ENCODE measurements at places on chromosomes 2 and 18.

GRCh38 chr2:196277002-196277401 lies 105.6 kb upstream of the STK17B start:
- no peak for DNase-seq

DNA sequence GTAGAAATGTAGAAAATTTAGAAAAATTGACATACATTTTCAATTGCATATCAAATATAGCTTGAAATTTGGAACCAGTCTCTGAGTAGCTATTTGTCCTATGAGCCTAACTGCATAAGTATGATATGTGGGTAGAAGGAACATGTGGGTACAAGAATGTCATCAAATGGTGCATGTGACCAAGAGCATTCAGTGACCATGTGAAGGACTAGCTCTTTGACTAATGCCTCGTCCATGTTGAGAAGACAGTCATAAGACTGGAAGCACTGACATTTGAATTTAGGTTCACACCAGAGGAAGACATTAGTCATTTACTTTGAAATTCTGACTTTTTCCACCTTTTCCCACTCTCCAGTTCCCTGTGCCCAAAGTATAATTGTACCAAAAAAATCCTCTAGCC lies 12.6 kb downstream of the MRPL44 start:
- no peak for DNase-seq

- DNase-seq = no peak
Observed at GRCh38 chr18:2618009-2618408, 37.5 kb upstream of the SMCHD1 start.

DNA sequence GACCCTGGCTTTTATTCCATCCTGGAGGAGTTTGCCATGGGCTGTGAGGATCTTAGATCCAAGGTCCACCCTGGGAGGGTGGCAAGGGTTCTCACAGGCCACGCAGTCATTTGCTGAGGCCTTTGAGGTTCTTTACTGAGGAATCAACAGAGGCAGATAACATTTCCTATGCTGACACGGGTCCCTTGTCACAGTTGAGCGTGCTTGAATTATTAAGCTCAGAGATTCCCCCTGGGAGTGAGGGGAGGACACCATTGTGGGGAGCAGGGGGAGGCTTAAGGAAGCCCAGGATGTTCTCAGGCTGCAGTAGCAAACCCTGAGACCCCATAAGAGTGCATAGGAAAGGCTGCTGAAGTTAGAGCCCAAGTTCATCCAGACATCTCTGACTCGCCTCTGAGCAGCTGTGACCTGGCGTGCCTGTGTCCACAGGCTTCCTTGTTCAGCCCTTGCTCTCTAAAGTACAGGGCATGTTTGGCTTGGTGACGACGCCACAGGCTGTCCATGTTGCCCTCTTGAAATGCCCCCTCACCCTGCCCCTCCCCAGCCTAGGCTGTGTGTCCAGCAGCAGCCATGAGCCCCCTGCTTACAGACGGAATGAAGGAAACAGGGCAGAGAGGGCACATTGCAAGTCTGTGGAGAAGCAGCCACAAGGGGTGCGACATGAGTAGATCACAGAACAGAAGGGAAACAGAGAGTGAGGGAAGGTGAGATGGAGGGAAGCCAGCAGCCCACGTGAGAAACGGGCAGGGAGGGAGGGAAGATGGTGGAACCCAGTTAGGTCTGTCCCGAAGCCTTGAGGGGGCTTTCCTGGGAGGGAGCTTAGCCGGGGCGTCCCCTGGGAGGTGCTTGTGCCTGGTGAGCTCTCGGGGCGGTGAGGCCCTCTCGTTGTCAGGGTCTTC lies 34.0 kb downstream of the NAPG start:
- DNase-seq = no peak

DNA sequence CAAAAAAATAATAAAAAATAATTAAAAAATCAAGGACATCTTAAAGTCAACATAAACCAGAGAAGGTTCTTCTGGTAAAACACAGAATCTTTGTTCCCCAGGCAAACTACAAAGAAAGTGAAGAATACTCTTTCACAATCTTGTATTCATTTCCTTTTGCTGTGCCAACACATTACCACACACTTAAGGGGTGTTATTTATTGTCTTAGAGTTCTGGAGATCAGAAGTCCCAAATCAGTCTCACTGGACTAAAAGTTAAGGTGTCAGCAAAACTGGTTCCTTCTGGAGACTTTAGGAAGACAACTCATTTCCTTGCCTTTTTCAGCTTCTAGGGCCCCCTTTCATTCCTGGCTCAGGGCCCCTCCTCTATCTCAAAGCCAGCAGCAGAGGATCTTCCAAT lies 12.2 kb upstream of the CAB39 start:
- DNase-seq = no peak

DNA sequence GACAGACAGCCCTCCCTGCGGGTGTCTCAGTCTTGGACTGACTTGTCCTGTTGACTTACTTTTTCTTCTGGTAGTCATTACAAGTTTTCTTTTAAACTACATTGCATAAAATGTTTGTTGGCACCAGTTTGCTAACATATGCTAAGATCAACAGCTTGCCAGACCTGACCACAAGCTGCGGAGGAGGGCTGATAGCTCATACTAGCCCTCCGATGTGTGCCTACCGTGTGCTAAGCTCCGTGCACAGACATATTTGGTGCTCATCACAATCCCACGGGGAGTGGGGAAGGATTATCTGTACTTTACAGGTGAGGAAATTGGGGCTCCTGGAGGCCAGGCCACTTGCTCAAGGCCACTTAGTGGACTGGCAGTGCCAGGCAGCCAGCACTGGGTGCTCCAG lies 72.8 kb upstream of the YPEL5 start:
- no peak for DNase-seq

DNA sequence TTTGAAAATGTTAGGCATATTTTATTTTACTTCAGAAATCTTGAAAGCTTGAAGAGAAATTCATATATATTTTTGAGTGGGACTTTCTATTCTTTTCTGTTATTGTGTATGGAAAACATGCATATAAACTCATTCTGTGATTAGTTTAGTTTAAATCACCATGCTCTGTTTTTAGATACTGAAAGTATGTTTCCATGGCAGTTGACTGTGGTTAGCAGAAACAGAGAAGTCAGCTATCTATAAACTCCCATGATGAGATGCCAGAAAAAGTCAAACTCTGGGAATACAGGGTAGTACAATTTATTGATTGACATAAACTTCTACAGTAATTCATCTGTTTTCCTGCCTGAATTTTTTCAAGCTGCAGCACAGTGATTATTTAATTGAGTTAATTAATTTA lies 905.3 kb upstream of the VRK2 start:
- DNase-seq = no peak

DNA sequence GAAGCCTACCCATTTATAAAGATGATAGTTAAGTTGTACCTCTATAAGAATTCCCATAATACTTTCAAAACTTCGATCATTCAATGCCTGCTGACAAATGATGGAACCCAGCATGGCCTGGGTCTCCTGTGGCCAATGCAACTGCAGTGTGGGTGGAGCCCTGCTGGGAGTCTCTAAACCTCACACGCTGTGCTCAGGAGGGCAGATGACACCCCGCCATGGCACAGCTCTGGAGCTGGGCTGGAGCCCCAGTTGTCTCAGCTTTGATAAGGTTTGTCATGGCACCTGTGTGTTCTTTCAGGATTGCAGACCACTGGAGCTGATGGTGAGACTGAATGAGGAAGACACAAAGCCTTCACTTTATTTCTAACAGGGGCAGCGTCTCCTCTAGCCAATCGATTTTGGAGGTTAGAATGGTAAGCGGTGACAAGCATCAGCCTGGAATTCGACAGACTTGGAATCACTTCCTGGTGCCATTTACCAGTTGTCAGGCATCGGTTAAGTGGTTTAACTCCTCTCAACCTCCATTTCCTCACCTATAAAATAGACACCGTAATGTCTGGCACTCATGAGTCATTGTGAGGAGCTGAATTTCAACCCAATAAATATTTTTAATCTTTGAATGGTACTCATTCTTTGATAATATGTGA lies 383.6 kb upstream of the SALL3 start:
- no peak for DNase-seq

- DNase-seq = no peak
Observed at GRCh38 chr2:118582058-118582457, 265.4 kb downstream of the EN1 start.

DNA sequence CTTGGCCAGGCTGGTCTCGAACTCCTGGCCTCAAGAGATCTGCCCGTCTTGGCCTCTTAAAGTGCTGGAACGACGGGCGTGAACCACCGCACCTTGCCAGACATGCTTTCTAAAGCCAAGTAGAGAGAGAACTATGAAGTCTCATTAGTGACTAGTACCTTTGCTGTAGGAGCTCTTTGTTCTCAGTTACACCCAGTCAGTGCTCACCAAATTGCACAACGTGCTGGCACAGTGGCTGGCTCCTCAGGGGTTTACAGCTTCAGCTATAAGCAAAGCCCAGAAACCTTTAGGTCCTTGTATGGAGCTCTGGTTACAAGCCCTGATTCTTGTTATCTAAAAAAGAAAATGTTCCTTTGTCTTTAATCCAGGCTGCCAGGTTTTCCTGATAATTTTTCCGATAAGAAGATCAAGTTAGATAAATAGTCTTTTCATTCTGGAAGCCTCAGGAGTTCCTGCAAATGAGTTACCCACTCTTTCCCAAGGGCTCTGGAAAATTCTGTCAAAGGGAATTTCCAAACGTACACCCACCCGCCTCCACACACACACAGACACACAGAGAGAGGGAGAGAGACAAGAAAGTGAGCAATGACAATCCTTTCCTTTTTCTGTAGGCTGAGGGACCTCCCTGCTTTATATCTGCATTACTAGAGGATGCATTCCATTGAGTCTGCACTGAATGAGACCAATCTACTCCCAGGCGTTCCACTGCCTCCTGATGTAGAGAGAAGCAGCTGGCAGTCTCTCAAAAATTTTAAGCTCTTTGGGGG lies 100.2 kb upstream of the CSRNP3 start:
- no peak for DNase-seq

DNA sequence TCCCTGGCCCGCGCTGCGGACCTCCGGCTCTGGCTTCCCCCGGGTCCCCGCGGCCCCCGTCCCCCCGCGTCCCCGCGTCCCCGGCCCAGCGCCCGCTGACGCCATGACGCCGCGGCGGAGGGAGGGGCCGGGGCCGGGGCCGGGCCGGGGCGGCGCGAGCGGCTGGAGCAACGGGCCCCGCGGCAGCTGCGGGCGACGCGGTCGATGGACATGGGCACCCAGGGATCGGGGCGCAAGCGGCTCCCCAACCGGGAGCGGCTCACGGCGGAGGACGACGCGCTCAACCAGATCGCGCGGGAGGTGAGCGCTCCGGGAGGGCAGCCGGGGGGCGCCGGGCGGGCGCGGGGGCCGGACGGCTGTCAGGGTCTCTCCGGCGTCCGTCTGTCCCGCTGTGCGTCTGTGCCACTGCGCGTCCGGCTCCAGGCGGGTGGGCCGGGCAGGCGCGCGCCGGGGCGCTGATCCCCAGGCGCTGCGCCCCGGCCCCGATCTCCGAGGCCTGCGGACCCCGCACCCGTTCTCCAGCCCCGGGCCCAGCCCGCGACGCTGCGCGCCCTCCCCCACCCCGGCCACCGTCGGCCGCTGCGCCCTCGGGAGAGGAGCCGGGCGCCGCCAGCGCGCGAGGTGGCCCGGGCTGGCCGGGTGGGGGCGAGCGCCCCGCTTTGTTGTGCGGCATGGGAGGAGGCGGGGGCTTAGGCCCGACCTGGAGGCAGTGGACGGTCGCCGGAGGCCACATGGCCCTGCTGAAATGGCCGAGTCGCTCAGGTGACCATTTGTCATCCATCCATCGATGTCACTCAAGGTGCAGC lies at the start of gene LRRFIP1:
Gene LRRFIP1, plus strand, starts transcription at position 147 of the 806 bp plus-strand sequence. Its CDS starts 58 bp downstream, at position 205.
- no peak for DNase-seq

- no peak for DNase-seq
Observed at GRCh38 chr2:65358678-65359400, 73.6 kb downstream of the SPRED2 start.

- no peak for DNase-seq
Observed at GRCh38 chr18:75185460-75185859, 23.5 kb downstream of the PTGR3 start.

DNA sequence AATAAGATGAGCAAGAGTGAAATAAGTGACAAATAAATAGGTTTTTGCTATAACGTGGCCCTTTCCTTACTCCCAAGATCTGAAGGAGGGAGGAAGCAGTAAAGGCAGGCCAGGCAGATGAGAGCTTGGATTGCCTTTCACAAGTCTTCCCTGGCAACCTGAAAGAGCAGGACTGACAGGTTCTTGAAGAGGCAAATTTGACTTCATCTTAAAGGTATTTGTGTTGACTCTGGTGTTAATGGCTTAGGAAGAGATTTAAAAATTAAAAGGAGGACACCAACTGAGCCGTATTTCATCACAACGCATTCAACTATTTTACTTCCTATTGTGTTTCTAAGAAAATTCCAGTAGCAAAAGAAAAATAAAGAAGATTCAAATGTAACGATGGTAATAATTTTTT lies 3.2 kb downstream of the STRN start:
- no peak for DNase-seq

GRCh38 chr2:100619951-100620350 lies 57.2 kb downstream of the PDCL3 start:
- DNase-seq = no peak
